ENCODE measurements at places on chromosomes 3 and 15.
A peak's percentile ranks its signal among the peaks of the same experiment; 100 is the strongest.

- no peak for DNase-seq
Measured at GRCh38 chr3:102078854-102079808, 229.8 kb downstream of the NFKBIZ start.

- peak; percentile 90 for DNase-seq
Measured at GRCh38 chr15:62307551-62307950, 142.5 kb upstream of the C2CD4B start.

- no peak for DNase-seq
Measured at GRCh38 chr15:55247766-55248427, 41.7 kb downstream of the RAB27A start.

DNA sequence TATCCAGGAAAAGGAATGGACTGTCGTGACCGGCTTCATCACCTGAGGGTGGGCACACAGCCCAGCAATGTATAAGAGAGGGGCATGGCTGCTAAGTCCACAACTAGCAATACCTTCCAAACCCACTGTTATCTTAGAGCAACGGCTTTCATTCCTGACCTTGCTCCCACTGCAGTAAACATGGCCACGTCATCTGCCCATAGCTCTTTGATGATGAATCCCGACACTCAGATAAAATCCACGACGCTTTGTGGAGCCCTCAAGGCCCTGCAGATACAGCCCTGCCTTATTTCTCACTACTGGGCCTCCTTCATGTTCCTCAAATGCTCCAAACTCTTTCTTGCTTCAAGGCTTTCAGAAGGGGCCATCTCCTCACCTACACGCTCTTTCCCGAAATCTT is 114.0 kb downstream of the ADAMTS17 start:
- no peak for DNase-seq

- DNase-seq, result no peak
Measured at GRCh38 chr3:152209776-152210175, 59.0 kb upstream of the MBNL1 start.

GRCh38 chr3:43512754-43513404 is 108.9 kb downstream of the ANO10 start:
- DNase-seq, result no peak

DNA sequence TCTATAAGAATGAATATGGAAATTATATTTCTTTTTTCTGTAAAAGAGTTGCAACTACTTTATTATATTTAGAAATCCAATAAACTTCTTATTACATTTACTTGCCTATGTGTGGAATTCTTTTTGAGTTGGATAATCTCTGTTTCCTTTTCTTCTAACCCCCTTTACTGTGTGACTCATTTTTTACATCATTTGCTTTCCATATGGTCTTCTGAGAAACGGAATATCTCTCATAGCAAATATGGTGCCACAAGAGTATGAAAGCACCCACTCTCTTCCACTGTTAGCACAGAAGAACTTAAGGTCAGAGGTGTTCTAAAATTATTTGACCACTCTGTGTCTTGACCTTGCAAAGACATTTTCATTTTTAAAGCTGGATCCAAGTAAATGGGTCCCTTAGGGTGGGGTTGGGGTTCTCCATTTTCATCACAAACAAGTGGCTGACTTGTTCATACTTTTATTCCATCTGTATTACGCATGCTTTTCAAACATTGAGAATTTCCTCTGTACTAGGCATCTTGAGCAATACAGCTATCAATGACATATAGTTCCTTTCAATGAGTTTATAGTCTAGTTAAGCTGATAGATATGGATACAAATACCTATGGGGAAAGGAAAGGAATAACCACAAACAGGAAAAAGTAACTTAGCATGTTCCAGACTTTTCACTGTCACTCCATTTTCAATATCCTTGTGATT is 281.1 kb upstream of the TPRG1 start:
- DNase-seq, result no peak

DNA sequence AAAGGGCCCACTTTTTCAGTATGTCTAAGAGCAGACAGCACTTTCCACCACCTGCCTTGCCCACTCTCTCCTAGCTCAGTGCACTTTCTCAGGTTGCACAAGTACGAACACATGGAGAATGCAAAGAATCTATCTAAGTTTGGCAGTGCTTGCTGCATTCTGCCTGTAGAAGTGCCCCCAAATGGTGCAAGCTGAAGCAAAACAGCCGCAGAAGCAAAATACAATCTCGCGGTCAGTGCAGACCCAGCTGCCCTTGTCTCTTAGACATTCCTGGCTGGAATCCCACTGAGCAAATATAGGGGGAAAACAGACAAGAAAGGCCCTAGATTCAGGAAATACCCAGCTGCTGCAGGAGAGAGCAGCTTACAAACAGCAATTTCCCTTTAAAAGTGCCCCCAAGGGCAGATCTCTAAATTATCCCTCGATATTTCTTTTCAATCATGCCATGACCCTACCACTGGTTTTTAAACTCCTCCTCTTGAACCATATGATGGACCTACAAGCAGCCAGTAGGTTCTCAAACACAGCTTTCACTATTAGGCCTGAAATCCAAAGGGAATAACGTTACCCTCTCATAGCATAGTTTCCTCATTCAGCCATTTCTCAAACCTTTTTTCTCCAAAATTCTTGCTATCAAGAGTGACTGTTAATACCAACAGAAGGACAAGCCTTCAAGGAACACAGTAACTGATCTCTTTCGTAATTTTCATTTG is 67.0 kb downstream of the TNIK start:
- no peak for DNase-seq

- peak; percentile 22 for DNase-seq
Measured at GRCh38 chr3:79040701-79041100, 727.1 kb downstream of the ROBO1 start.

GRCh38 chr15:73589766-73590165 is 43.4 kb downstream of the NPTN start:
- no peak for DNase-seq

DNA sequence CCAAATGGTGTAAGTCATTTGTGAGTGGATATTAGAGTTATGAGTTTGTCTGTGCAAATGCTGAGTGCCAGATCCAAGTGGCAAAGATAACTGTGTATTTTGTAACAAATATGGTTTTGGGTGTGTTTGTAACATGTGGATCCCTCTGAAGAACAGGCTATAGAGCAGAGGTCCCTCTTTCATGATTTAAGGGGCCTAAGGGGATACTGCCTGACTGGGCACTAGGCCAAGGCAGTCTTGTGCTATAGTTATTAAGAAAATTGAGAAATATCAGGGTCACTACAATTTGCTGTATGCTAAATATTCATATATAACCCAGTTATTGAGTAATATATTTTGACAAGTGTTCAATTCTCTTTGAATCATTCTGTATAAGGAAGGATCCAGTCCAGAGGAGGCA is 555.6 kb upstream of the RGMA start:
- DNase-seq, result no peak

DNA sequence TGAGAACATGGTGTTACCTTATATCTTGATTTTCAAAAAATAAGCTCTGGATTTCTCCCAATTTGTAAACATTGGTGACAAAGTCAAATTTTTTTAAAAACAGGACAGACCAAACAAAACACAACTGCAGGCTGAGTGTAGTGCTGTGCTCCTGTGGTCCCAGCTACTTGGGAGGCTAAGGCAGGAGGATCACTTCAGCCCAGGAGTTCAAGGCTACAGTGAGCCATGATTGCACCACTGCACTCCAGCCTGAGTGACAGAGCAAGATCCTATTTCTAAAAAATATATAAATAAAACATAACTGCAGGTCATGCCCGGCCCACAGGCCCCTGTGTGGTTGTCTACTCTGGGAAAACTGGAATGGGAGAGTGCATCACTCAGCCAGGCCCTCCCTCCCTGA is 4.0 kb upstream of the ZXDC start:
- no peak for DNase-seq

DNA sequence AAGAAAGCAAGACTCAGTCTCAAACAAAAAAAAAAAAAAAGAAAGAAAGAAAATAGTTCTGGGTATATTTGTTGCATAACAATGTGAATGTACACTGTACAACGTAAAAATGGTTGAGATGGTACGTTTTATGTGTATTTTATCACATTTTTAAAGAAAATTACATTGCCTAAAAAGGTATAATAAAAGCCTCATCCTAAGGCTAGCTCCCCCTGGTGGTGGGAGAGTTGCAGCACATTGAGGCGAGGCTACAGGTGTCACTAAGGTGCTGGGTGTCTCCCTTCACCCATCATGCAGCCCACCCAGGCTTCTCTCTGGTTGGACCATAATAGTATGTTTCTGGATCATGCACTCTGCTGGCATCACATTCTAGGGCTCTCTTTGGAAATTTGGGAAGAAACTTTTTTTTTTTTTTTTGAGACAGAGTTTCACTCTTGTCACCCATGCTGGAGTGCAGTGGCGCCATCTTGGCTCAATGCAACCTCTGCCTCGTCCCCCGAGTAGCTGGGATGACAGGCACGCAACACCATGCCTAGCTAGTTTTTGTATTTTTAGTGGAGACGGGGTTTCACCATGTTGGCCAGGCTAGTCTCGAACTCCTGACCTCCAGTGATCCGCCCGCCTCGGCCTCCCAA is 12.4 kb upstream of the RAB11A start:
- DNase-seq, result peak; percentile 72

DNA sequence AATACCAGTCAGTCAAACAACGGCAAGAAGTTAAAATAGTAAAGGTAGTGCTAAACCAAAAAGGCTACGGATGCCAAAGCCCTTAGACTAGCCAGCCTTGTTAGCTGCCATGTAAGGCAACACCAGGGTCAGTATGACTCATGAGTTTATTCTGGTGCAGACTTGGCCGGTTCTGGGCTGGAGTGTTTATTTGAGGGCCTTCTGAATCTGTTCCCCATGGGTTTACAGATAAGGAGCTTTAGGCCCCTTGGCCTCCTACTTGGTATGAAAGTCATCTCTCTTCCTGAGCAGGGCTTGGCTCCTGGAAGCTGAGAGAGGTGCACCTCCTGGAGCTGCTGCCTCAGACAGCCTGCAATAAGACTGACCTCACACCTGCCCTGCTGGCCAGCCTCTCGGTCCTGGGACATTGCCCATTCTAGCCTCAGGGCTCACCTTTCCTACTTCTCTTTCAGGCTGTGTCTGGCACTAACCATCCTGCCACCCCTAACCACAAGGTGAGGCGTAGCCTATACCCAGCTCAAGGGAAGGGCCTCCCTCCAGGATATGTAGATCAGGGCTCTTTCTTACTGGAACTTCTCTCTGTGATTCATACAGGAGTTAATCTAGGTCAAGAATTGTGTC is 10.4 kb upstream of the RTP1 start:
- DNase-seq, result peak; percentile 73

- no peak for DNase-seq
Measured at GRCh38 chr15:92629276-92629974, 26.1 kb downstream of the FAM174B start.

DNA sequence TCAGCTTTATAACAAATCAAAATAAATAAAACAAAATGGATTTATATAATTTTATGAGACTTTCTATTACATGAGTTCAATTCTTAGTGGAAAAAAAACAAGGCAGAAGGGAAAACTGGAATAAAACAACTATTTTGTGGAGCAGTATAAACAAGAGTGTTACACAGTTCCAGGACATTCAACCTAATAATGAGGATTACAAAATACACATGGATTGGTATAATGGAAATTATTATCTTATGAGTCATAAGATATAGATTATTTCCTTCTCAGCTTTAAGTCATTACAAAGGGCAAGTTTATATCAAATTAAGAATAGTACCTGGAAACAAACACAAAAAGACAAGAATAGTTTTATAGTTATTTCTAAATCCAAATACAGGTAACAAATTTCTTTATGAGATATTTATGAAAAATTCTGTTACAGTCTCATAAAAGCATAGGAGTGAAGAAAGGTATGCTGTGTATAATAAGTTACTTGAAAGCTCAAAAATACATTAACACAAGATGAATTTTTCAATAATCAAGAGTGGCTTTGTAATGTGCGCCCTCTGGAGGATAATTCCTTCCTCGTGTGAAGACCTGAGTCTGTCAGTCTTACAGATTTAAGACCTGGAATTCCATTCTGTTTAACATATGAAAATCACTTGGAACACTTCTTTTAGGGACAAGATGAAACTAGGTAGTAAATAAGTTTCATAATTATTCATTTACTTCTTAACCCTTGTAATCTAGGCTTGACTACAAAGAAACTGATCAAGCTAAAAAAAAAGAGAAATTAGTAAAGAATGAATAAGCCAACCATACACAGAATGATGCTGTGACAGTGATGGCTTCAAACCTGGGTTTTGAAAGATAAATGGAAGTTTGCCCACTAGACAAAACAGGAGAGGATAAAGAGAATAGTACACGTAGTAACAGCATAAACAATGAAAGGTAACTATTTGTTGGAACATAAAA is 9.5 kb downstream of the COPS2 start:
- peak; percentile 61 for DNase-seq

- no peak for DNase-seq
Measured at GRCh38 chr3:22241110-22241509, 490.1 kb upstream of the ZNF385D start.

- DNase-seq, result no peak
Measured at GRCh38 chr3:151303751-151304150, 12.9 kb downstream of the GPR87 start.

GRCh38 chr3:217099-217813 is 20.7 kb downstream of the CHL1 start:
- no peak for DNase-seq

GRCh38 chr3:174295306-174296092 is 563.6 kb upstream of the NAALADL2 start:
- no peak for DNase-seq

- no peak for DNase-seq
Measured at GRCh38 chr15:88022716-88023115, 233.8 kb downstream of the NTRK3 start.

DNA sequence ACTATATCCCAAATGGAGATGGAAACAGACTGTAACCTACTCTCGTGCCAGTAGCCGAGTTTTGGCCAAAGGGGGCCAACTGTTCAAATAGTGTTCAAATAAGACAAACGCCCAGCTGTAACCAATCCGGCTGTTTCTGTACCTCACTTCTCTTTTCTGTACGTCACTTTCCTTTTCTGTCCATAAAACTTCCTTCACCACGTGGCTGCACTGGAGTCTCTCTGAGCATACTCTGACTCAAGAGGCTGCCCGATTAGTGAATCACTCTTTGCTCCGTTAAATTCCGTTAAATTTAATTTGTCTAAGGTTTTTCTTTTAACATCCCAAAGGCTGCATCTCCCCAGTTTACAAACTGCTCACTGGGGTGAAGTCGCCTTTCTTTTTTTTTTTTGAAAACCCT is 219.2 kb upstream of the P2RY1 start:
- no peak for DNase-seq

GRCh38 chr3:106025151-106025722 is 156.4 kb upstream of the CBLB start:
- DNase-seq, result no peak

GRCh38 chr3:138157743-138158142 is 17.0 kb downstream of the DBR1 start:
- DNase-seq, result no peak

- DNase-seq, result no peak
Measured at GRCh38 chr3:4740397-4741105, 238.7 kb upstream of the BHLHE40 start.
